ENCODE measurements at places on chromosomes 2 and 18.

GRCh38 chr2:162297925-162298552, 20.4 kb downstream of the IFIH1 start:
- DNase-seq, result peak; percentile 29

DNA sequence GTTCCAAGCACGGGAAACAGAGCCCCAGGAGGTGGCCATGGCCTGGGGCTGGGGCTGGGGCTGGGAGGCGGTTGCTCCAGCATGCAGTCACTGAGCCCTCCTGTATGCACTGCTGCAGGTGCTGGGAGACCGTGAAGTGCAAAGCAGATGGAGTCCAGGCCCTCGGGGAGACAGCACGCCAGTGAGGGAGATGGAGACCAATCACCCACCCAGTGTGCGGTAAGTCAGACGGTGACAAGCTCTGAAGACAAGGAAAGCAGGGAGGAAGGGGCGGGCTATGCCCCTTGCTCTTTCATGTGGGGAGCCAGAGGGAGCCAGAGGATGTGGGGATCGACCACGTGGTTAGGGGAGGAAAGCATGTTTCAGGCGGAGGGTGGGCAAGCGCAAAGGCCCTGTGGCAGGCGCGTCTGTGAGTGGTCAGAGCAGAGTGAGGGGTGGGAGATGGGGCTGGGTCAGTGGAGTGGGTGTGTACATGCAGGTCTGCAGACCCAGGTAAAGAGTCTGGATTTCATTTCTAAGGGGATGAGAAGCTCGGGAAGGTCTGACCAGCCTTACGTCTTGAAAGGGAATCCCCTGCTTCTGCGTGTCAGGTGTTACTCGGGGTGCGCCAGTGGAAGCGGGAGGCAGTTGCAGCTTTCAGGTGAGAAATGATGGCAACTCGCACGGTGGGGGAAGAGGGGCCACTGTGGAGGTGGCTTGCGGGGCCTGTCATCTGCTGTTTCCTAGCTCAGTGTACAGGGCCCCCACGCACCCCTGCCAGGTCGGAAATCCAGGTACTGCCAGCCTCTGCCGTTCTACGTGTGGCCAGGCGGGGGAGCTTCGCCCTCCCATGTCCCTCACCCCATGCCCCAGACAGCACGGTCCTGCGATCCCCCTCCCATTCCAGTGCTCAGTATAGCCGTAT, 19.4 kb downstream of the RRM2 start:
- DNase-seq, result no peak

GRCh38 chr2:70923378-70924015, 12.2 kb upstream of the ATP6V1B1 start:
- peak; percentile 42 for DNase-seq

GRCh38 chr2:9074930-9075329, 71.4 kb upstream of the MBOAT2 start:
- DNase-seq, result no peak

DNA sequence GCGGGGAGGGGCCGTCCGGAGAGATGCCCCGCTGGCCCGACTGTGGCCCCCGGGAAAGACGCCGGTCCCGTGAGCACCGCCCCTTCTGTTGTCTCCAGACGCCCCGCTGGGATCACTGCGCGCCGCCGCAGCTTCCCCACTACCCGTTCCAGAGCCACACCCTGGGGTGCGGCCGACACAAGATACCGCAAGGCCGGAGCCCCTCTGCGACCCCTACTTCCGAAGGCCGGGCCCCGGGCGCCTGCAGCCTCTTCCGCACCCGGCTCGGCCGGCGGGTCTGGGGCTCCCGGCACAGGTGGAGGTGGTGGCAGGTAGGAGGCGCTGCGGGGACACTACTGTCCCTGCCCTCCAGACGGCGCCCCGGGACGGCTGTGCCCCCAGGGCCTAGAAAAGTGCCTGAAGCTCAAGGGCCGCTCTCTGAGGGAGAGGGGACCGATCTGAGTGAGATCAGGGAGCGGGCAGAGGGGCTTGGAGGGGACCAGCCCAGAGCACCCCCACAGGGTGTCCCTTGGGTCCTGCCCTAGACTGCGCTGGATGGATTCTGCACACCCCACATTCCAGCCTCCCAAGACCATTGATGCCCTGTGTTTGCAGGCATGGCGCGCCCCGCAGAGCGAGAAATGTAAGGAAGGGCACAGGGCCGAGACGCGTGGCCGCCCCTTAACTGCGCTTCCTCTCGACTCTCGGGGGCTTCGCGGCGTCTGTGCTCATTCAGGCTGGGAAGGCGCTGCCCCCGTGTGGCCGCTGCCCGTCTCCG, 80.0 kb downstream of the GFPT1 start:
- peak; percentile 92 for DNase-seq

- no peak for DNase-seq
These were observed 109.8 kb downstream of the PARD3B start for GRCh38 chr2:204655101-204655500.

- DNase-seq, result no peak
These were observed 57.8 kb downstream of the PDE1A start for GRCh38 chr2:182368996-182369395.

DNA sequence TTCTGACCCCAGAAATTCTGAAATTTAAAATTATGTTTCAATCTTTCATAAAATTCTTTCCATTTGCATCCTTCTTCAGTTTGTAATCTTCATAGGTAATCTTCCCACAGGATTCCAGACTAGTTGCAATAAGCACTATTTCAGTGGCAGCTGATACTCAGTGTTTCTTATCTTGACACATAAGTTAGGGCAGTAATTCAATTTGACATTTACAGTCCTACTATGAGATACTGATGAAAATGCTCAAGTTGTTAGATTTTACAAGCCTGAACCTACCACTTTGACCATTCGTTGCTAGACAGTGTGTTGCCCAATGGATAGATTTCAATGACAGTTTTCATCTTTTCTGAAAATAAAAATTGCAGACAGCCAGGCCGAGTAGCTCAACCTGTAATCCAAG, 10.4 kb downstream of the METTL21A start:
- no peak for DNase-seq

GRCh38 chr18:26460449-26461091, 87.8 kb downstream of the KCTD1 start:
- peak; percentile 59 for DNase-seq

DNA sequence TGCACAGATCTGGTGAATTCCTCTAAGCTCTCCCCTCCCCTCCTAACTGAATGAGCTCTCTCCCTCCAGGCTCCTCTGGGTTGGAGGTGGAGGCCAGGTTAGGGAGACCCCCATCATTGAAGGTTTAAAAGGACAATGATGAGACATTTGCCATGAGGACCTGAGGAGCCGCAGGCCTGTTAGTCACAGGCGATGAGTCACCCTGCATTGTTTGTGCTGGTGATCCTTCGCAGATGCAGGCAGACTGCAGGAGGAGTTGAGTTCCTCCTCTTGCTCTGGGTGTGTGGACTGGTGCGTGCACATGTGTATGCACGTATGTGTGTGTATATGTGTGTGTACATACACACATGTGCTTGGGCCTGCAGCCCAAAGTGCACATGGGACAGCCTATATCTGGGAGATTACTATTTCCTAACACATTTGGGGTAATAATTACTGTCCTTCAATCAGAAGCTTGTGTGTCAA, 42.0 kb downstream of the MCFD2 start:
- DNase-seq, result no peak

GRCh38 chr2:224994242-224994823, 47.9 kb downstream of the DOCK10 start:
- DNase-seq, result no peak

- DNase-seq, result no peak
These were observed 160.5 kb downstream of the TMEM163 start for GRCh38 chr2:134558208-134558830.

GRCh38 chr2:36452260-36452659, 96.7 kb downstream of the CRIM1 start:
- DNase-seq, result no peak

DNA sequence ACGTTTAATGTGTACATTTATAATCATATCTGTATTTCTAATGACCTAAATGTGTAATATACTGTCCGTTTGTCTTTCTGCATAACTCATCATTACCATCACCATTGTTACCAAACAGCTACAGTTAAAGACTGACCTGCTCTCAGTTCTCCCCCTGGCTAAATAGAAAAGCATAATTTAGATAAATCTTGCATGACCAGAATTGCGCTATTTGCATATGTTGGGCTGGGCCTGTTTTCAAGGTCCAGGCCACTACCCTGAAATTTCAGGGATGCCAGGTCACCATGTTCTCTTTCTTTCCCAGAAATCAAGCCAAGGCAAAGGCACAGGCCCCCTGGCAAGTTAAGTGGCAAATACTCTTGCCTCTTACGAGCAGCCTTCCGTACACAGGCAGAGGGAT, 78.4 kb downstream of the MARCHF4 start:
- no peak for DNase-seq

- no peak for DNase-seq
These were observed 27.4 kb upstream of the CNNM3 start for GRCh38 chr2:96788442-96789244.

GRCh38 chr2:56705713-56706112, 521.9 kb downstream of the CCDC85A start:
- no peak for DNase-seq

- no peak for DNase-seq
These were observed 2.2 kb downstream of the ITM2C start for GRCh38 chr2:230866756-230867523.

- peak; percentile 58 for DNase-seq
These were observed 42.9 kb downstream of the SRBD1 start for GRCh38 chr2:45567974-45568789.

- no peak for DNase-seq
These were observed 514.5 kb upstream of the CDH2 start for GRCh38 chr18:28691496-28691840.

DNA sequence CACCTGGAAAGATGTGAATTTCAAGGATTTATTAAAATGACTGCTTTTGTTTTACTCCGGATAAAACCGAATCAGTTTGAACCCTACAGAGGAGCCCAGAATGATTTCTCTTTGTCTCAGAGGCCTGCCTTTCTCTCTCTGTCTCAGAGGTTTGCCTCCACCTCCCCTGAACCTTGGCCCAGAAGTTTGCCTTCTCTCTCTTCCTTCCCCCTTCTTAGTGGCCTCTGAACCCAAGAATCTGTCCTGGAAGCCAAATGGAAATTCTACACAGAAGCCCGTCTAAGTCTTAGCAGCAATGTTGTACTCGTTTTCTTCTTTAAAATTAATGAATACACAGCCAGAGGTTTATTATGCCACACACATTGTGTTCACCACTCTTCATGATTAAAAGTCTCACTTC, 200.7 kb downstream of the SOCS6 start:
- DNase-seq, result no peak

- DNase-seq, result no peak
These were observed 152.1 kb upstream of the ID2 start for GRCh38 chr2:8529706-8530277.

DNA sequence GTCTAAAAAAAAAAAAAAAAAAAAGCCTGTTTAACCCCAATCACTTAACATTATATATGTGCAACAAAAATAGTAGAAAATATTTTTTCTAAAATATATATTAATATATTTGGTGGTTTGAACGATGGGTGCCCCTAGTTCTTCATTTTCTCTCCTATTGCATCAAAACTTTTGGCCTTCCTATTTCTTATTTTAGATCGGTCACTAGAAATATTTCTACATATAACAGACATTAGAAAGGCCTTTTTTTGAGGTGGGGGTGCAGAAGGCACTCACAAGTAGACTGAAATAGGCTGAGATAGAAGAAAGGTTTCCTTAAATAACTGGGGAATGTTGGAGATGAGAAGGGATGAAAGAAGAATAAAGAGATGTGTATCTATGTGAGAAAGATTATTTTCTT, 49.3 kb upstream of the AP1S3 start:
- DNase-seq, result no peak

DNA sequence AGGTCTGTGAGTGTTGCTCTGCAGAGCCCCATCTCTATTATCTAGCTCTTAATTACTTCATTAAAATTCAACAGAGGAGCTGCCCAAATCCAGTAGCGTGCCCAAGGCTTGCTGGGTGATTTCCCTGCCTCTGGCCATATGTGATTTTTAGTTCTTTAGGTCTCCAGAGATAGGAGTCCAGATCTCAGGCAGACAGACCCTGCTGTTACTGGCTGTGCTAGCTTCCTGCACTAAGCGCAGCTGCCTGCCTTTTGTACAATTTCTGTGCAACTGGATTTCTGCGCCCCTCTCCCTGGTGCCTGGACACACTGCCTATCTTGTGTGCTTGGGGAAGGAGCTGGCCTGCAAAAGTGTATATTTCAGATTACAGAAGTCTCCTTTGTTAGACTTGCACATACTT, 136.5 kb downstream of the TDRD15 start:
- DNase-seq, result no peak

DNA sequence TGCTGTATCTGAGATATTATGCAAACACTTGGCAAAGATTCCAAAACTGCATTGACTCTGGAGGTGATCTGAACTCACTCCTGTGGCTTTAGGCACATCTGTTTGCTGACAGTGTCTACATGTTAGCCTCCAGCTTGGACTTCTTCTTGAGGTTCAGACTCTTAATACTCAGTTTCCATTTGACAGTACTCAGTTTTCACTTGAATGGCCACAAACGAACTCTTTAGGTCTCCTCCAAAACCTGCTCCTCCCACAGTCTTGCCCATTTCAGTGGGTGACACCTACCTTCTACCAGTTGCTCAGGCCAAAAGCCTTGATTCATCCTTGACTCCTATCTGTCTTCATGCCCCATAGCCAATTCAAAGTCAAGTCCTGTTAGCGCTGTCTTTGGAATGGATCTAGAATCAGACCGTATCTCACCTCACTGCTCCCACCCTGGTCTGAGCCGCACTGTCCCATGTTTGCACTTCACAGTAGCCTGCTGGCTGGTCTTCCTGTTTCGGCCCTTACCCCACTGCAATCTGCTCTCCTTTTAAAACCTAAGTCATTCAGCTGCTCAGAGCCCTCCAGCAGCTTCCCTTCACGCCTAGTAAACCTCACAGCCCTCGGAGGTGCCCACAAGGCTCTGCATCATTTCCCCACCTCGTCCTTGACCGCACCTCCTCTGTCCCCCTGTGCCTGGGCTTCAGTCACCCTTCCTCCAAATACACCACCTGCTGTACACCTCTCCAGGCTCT, 10.5 kb downstream of the ATG16L1 start:
- peak; percentile 53 for DNase-seq

DNA sequence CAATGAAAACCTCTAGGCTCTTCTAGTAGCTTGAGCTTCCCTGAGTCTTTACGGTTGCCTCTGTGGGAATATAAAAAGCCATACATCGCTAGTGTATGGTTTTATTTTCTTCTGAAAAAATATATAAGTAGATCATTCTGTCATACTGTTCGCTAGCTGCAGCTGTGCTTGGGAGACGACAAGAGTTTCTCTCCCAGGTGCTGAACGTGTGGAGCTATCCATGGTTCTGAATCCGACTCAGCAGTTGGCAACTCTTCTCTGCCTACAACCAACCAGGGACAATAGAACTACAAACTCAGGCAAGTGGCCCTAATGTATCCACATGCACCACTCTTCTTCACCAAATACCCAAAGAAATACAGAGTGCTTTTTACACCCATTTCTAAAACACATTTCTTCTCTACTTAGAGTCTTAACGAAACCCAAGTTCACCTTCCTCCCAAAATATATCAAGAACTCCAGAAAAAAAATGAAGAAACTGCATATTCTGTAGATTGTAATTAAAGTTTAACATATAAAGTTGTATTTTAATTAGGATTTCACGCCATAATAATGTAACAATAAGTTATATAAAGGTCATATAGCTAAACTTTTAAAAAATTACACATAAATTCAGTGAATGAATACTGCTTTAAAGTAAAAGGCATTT, 2.2 kb upstream of the KCNH7 start:
- DNase-seq, result peak; percentile 38

- DNase-seq, result no peak
These were observed 48.3 kb upstream of the BZW1 start for GRCh38 chr2:200763422-200763821.

GRCh38 chr2:112189001-112189556, 50.9 kb downstream of the FBLN7 start:
- DNase-seq, result no peak
